Thoracic aorta (tissue), 2 donors: ENCODE measurements at places on chromosomes 11 and 22.

GRCh38 chr11:68314203-68315170 is 2.1 kb downstream of the LRP5 start:
- DNase-seq: no peak

DNA sequence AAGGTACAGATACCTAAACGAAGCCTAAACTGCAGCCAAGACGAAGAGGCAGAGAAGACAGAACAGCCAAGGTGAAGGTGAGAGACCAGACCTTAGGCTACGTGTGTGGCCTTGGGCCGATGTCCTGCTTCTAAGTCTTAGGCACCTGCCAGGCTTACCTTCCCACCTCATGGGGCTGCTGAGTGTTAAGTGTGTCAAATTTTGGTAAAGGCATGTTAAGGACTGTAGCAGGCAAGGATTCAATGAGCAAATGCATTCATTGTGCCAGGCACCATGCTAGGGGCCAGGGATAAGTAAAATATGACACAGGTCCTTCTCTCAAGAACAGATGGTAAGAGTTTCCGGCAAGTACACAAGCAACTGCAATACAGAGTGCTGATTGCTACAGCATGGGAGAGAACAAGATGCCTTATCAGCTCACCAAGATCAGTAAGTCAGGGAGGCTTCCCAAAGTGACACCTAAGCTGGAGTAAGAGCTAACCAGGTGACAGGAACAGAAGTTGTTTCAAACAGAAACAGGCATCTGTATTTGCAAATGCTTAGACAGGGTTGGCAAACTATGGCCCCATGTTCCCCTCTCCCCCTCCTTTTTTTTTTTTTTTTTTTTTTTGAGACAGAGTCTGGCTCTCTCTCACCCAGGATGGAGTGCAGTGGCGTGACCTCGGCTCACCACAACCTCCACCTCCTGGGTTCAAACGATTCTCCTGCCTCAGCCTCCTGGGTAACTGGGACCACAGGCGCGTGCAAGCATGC is 46.7 kb downstream of the CLTCL1 start:
- DNase-seq: no peak

DNA sequence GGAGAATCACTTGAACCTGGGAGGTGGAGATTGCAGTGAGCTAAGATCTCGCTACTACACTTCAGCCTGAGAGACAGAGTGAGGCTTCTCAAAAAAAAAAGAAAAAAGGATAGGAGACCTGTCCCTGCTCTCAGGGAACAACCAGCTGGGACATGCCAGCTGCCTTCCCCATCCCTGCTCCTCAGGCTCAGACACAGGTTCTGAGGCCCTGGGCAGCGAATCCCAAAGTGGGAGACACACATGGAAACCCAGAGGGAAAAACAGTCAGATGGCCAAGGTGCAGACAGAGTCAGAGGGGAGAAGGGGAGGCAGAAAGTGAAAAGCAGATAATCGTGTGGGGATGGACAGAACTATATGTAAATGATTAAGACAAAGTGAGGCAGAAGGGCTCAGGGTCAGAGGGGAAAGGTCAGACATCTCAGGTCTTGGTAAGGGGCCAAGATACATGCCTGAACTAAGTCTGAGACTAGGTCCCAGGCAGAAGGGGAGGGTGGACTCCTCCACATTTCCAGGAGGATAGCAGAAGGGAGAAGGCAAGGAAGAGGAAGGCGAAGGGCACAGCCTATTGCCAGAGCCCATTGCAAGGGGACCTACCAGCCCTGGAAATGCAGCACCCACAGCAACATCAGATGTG is 14.2 kb downstream of the STARD10 start:
- no peak for DNase-seq

- no peak for DNase-seq
Measured at GRCh38 chr11:104705490-104706190, 192.6 kb downstream of the CASP12 start.

DNA sequence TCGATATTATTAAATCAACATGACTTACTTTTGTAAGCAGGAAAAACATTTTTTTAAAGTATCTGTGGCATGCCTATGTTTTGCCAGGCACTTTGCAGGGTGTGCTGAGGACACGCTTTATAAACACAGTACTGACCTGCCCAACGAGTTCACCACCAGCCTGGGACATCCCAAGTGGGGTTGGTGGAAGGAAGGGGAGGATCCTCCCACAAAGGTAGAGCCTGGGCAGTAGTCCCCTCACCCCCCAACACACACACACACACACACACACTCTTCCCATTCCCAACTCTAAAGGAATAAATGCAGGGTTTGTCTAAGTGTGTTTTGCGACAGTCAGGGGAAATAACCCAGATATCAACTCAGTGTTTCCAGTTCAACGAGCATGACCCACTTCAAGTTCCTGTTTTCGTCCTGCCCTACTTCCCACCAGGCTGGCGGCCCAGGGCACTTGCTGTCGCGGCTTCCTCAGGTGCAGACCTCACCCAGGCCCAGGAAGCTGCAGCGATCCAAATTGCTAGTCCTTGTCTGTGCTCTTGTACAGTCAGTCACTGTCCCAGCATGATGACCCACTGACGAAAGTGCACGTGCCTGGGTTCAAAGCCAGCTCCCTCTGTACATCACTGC is 3.1 kb downstream of the CERK start:
- DNase-seq: no peak

DNA sequence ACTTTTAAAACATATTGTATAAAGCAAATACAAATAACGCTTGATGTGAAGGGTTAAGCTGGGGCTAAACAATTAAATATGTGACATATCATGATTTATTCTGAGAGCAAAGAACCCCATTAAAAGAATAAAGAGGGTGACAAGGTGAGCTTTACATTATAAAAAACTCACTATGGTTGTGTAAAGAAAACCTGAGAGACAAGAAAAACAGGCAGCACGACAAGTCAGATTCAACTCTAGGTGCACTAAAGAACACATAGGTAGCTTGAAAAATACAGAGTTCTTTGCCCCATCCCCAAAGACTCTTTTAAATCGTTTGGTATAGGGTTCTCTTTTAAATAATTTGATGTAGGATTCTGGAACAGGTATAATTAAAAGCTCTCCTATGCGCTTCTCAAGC is 63.5 kb downstream of the LUZP2 start:
- no peak for DNase-seq

DNA sequence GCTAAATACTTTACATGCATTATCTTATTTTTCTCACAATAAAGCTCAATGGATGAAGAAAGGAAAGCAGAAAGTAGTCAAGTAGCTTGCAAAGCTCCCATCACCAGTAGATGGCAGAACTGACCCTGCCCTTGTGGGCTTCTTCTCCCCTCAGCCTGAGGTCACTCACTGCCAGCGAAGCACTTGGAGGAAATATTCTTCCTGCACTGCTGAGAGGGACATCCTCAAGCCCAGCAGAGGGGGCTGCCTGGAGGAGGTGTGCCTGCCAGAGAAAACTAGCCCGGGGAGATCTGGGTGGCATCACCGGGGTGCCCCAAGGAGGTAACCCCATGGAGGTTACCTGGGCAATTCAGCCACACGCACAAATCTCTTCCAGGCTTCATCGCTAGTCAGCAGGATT is 6.6 kb downstream of the APOL4 start:
- DNase-seq: no peak

- DNase-seq: no peak
Measured at GRCh38 chr11:44684859-44685281, 41.9 kb upstream of the TSPAN18 start.

- no peak for DNase-seq
Measured at GRCh38 chr11:45288339-45288738, 2.2 kb upstream of the SYT13 start.

- no peak for DNase-seq
Measured at GRCh38 chr11:33885338-33886005, 6.4 kb downstream of the LMO2 start.

GRCh38 chr11:59611570-59612565 is 3.7 kb downstream of the OSBP start:
- no peak for DNase-seq

- no peak for DNase-seq
Measured at GRCh38 chr11:22753416-22753815, 76.2 kb downstream of the SVIP start.

- DNase-seq: no peak
Measured at GRCh38 chr11:9459667-9460321, 1.0 kb upstream of the ZNF143 start.

GRCh38 chr11:110755941-110756340 is 43.7 kb upstream of the ARHGAP20 start:
- no peak for DNase-seq

DNA sequence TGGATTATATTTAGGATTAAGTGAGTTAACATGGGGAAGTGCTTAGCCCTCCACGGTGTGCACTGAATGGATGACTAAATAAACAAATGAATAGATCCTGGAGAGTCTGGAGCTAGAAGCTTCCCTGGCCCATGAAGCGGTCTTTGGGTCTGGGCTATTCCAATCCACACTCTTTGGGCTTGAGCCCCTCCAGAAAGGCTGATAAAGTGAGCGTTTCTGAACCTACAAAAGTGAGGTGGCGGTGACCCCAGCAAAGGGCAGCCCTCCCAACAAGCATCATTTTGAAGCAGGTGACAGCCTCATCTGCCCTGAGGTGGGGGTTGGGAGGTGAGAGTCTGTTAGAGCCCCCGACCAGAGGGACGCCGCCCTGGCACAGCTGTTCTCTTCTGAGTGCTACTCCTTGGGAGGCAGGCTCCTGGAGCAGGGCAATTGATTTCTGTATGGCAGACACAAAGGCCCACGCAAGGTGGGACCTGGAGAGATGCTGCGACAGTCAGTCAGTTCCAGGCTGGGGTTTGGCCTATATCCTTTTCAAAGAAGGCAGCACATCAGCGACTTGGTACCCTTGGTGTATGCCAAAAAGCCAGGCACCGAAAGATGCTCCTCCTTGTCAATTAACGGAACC is 157.8 kb downstream of the CACNA1I start:
- DNase-seq: no peak

DNA sequence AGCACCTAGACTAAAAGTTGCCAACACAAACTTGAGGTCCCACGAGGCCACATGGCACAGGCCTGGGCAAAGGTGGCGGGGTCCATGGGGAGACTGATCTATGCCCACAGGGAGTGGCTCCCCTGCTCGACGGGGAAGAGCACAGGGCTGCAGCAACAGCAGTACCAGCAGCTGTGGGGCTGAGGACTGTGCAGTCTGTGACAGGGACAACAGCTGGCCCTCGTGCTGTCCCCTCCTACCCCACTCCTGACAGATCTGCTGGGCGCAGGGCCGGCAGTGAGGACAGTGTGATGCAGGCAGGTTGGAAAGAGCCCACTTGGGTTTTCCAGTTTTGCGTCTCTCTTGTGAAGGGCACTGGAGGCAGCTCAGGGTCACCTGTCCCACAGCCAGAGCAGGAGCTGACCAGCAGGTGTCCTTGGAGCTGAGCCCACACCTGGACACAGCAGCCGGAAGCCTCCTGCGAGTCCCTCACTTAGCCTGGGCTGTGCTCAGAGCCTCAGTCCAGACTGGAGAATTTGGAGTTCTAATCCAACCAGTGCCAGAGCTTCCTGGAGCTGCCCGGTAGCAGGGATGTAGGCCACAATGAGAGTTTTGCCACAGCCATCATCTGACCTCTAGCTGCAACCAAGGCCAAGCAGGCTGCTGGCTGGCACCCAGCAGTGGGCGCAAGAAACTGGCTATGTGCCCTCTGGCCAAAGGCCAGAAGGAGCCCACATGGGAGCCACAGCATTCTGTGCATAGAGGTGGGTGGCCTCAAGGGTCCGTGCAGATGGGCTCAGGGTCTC is 3.6 kb upstream of the GAS2L1 start:
- DNase-seq: no peak

GRCh38 chr11:66238786-66239413 is 29.5 kb upstream of the RAB1B start:
- no peak for DNase-seq

GRCh38 chr11:69161117-69161407 is 5.3 kb downstream of the SMIM38 start:
- no peak for DNase-seq

DNA sequence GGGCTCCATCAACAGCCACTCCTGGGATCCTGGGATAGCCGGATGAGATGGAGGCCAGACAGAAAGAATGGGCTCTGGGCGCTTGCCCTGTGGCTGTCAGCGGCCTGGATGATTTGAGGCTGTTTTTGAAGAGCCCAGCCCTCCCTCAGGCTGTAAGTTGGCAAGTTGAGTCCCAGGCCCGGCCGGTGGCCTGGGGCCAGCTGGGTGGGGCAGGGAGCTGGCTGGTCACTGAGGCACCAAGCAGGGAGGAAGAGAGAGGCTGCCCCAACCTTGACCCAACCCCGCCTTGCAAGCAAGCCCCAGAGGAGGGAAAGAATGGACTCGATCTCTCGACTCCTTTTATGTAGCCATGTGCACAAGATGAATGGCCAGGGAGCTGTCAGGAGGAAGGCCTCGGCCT is 34.9 kb downstream of the RIBC2 start:
- DNase-seq: no peak

GRCh38 chr22:50486561-50487289 is at the start of gene MIOX:
TSS of gene MIOX (plus strand) at chr22:50486859. CDS start at chr22:50486898, 39 bp downstream.
- no peak for DNase-seq
